ENCODE measurements at places on chromosomes 16 and 17.

- DNase-seq: no peak
Observed at GRCh38 chr16:84198401-84198800, 7.4 kb downstream of the ADAD2 start.

- no peak for DNase-seq
Observed at GRCh38 chr17:31414550-31414918, 23.1 kb downstream of the RAB11FIP4 start.

GRCh38 chr17:82698974-82699442, 510 bp upstream of the RAB40B start:
- DNase-seq: no peak

DNA sequence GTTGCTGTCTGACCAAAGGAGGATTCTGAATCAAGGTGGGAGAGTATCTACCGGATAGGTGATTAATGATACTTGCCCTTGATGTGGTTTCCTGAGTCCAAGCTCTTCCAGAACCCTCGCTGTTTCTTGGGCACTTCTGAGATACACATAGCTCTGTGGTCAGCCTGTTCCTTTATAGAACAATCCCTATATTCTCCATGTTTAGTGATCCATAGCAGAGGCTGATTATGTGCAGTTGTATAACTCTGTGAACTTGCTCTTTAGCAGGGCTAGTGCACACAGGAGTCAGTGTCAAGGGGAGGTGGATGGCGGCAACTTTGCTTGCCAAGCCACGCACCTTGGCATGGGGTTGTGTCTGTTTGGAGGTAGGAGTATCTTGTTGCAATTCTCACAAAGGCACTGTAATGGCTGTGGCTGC, 36.1 kb downstream of the ARL4D start:
- DNase-seq: peak; percentile 98

DNA sequence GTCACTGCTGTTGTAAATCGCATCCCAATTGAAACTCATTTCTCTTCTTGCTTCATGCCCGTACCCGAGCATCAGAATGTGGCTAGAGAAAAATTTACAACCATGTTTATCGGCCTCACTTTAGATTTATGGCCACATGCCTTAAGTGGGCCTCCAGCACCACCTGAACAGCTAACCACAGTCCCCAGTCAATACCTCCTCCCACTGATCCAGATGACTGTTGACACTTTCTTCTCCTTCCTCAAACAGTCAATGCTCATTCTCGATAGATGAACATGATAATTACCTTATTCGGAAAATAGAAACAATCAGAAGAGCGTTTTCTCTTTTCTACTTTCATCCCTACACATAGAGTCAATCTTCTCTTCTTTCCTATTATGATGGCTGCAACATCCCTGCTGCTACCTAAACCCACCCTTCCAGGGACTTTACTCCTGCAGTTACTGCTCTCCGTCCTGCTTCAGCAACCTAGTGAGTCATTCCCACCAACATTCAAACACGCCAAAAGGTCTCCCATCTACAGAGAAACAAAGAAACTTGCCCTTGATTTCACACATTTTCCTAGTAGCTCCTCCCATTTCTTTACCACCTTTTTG, 416.3 kb upstream of the MAF start:
- DNase-seq: no peak

- DNase-seq: peak; percentile 84
Observed at GRCh38 chr17:2101448-2102257, 46.8 kb downstream of the HIC1 start.

- no peak for DNase-seq
Observed at GRCh38 chr16:71436473-71436872, 5.4 kb downstream of the TLE7 start.

- no peak for DNase-seq
Observed at GRCh38 chr16:86457501-86458148, 52.7 kb upstream of the FOXF1 start.

DNA sequence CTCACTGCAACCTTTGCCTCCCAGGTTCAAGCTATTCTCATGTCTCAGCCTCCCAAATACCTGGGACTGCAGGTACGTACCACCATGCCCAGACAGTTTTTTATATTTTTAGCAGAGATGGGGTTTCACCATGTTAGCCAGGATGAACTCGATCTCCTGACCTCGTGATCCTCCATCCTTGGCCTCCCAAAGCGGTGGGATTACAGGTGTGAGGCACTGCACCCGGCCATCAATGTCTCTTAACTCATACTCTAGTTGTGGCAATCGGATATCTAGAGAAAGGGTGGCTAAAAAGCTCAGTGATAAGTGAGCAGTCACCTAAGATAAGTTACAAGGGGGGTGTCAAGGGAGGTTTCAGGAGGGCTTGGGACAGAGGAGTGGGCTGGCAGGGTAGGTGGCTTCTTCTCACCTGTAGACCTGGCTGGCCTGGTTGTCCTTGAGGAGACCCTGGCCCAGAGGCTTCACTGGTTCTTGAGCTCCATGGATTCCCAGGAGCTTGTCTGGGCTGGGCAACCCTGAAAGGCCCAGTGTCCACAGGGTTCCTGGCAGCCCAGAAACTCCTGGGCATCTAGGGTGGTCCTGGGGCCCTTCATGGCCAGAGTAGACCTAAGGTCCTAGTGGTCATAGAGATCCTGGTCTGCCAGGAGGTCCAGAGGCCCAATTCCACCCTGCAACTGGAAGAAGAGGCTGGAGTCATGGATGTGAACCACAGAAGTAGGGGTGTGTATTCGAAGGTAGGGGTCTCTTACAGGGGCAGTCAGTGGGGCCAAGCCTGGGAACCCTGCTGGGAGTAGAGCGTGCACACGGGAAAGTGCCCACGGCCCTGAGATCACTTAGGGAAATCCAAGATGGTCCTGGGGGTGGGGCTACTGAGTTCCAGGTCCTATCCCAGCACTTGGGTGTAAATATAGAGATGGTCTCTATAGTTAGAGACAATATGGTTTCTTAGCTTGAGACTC, 12.7 kb upstream of the IGFBP4 start:
- no peak for DNase-seq

GRCh38 chr17:77193653-77194052, 52.9 kb downstream of the SEC14L1 start:
- no peak for DNase-seq

- no peak for DNase-seq
Observed at GRCh38 chr17:64984851-64985521, 65.7 kb upstream of the LRRC37A3 start.

GRCh38 chr17:75976175-75976848, 2.7 kb downstream of the ACOX1 start:
- DNase-seq: no peak
